Esophagus muscularis mucosa (tissue), 4 donors: ENCODE measurements at places on chromosomes 5 and 9. TPM values are rescaled to one million over a fixed set of nuclear protein-coding genes. Genes with fewer than 3 reads are reported as not detected.

RETREG1 gene
- 11.3 TPM for total RNA-seq

GRCh38 chr9:88852794-88853193 is 138.5 kb upstream of the S1PR3 start:
- DNase-seq = no peak

- no peak for DNase-seq
Measured at GRCh38 chr5:28077291-28078240, 1039.2 kb upstream of the CDH9 start.

DNA sequence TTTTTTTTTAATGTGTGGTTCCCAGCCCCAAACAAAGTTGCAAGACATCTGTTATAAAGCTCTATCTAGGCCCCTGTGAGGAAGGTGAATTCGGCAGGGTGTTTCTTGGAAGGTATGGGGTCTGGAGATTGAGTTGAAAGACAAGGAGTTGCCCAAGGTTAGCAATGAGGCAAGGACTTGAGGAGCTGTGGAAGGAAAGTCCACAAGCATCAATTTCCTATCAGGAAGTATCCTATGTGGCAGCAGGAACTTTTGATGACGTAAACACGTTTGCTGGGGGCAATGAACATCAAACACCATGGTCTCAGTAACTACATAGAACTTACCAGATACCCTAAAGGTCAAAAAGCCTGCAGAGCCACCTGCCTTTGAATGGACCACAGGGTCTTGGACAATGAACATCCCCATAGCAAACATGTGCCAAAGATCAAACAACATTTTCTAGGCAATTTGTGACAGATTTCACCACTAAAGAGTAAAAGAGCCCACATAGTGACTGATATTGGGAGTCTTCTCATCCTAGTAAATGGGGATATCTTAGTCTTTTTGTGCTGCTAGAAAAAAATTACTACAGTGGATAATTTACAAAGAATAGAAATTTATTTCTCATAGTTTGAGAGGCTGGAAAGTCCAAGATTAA is 145.1 kb downstream of the GCNT1 start:
- DNase-seq = no peak

DNA sequence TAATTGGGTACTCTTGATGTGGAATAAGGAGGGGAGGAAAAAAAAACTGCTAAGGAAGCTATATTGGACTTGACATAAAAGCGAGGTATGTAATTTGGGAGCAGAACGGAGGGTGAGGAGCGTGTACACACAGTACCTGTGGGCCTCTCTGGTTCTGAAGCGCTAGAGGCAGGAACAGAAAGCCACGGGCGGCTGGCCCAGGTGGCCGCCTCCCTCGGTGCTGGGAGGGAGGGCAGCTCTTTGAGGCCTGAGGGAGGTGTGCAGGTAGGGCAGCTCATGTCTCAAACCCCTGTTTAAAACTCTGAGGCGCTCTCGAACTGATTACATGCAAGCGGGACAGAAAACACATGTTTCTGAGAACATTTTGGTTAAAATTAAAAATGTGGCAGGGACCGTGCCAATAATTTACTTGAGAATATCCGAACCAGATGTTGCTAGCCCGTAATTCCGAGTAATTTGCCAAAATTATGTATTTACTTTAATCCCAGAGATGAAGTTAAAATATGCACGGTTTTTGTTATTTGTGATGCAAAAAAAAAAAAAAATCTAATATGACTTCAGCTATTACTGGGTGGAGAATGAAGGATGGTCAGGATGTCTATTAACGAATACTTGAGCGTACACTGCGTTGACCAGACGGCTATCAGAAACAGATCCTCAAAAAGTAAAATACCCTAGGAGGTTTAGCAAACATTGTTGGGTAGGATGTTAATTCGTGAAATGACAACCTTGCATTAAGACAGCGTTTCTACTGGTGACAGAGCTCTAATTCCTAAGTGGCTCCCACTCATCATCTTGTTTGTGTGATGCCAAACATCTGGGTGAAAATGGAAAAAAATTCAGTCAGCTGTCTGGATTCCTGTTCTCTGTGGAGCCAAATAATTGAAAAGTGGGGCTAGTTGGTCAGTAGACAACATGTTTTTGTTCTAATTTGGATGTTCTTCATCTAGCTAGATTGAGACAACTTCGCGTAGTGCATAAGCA is 24.4 kb upstream of the STC2 start:
- DNase-seq = no peak

- DNase-seq = no peak
Measured at GRCh38 chr5:18772475-18772874, 1138.2 kb downstream of the TAF11L14 start.

DNA sequence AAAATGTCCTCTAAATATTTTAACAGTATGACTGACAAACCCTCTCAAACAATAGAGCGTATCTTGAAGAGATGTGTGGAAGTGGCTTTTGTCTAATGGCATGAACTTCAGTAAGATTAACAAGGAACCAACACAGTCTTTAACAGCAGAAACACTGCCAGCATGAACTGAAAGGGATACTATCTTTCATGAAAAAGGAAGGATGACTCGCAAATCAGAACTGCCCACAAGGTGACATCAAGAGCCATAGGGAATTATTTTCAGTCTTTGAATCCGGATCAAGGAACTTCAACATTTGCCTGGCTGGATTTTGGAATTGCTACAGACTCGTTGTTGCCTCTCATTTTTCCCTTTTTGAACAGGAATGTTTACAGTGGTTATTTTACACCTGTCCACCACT is 5.1 kb upstream of the HEXB start:
- DNase-seq = no peak

GRCh38 chr5:82820188-82820587 is 257.0 kb downstream of the TMEM167A start:
- DNase-seq = no peak

- no peak for DNase-seq
Measured at GRCh38 chr5:91586232-91586631, 203.1 kb upstream of the ARRDC3 start.

PSAT1 gene
- total RNA-seq = 2.1 TPM

DNA sequence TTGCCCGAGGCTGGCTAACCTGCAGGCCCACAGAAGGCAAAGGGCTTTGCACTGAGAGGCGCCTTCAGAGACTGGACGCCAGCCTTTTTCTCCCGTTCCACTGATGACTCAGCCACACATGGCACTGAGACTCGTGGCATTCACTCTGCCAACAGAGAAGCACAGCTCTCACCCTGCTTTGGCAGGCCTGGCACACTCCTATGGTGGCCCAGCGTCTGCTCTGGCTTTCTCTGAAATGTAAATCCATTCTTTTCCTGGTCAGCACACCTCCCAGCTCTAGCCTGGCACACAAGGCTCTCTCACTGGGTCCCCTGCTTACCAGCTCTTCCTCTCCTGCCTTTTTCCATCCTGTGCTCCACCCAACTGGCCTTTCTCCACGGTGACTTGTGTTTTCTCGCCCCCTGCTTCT is 5.9 kb upstream of the MELK start:
- DNase-seq = no peak

DNA sequence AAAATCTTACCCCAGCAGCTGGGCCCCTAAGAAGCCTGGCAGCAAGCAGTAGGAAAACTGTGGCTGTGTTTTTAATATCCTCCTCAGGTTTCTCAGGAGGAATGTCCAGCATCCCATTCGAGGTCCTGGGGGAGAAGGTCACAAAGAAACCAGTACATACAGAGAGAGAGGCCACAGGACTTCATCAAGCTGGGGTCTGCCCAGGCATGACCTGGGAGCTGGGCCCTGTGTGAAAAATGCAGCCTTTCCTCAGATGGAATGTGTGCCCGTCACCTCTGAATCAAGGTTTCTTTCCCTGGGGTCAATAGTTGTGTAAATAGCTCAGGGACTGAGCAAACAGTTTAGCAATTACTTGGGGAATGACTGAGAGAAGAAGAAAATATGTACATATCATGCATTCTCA is 33.9 kb upstream of the RAD23B start:
- DNase-seq = no peak

GRCh38 chr9:126979461-126979860 is 64.9 kb downstream of the RALGPS1 start:
- peak; percentile 91 for DNase-seq

KIF24 gene
- total RNA-seq = 1.5 TPM
